ENCODE measurements at places on chromosomes 6 and 20.

GRCh38 chr6:159590835-159591234 is 102.2 kb downstream of the SOD2 start:
- no peak for DNase-seq

- DNase-seq: no peak
Observed at GRCh38 chr6:135493218-135493961, 4.2 kb downstream of the AHI1 start.

DNA sequence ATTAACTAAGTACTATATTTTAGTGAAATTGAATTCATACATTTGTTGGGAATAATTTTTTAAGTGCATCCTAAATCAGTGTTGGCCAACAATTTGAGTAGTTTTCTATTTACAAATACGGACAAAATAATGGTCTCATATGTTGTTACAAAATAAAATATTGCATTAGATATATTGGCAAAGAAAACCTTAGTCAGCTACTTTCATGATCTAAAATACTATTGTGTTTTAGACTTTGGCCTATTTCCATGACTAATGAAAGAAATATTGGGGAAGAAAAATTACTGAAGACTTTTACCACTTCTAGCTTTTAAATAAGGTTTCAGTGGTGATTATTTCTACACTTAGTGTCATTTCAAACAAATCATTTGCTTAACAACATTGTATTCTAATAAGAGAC is 498.0 kb downstream of the KHDRBS2 start:
- DNase-seq: no peak

DNA sequence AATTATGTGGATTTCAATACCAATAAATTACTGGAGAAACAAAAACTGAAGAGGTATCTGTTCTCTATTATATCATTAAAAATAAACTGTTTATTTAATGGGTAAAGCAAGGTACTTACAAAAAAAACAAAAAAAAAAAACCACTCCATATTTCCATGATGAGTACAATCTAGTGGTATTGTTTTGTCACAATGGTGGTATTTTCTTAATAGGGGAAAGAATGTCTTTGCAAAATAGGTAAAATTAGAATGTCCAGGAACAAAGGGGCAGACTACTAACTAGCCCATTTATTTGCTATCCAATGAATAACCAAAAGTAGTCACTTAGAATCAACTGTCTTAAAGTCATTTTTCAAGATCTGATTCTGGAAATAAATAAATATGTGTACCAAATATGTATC is 92.0 kb downstream of the ARHGAP18 start:
- no peak for DNase-seq

DNA sequence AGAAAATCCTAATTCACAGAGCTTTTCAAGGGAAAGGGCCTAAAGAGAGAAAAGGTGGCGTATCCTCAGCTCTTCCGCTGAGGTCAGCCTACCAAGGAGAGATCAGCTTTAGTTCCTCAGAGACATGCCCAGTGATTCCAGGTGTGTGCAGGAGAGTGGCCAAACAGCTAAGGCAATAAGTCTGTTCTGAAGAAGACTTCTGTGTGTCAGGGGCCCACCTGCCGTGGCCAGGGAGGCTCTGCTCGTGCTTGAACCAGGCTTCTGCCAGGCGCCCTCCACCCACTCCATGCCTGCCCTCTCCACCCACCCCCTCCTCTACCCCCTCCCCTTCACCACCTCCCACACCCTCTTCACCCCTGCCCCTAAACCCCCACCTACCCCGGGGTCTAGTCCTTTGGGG is 67.4 kb upstream of the ARMC2 start:
- no peak for DNase-seq

DNA sequence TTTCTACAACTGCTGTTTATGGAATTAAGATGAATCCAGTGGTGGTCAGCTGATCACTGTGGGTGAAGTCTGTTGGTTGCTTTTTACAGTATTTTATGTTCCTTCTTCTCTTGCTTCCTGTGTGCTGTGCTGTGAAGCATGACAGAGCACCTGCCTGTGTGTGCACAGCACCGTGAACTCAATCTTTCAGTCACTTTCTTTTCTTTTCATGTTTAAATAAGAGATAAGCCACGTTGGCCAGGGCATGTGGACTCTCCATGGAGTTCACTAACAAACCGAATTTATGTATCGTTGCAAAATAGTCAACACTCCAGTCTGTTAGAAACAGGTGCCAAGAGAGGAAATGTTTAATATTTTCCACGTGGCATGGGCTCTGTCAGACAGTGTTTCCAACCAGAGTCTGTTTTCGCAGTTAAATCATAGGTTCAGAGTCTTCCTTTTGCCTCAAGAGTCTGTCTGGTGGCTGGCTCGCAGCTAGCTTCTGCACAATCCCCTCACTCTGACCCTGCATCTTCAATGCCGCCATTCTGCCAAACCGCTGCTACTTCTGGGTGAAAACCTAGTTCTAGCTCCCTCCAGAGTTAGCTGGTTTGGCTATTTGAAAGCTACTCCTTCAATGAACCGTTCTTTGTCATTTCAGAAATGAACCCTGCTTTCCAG is 73.2 kb downstream of the QRSL1 start:
- DNase-seq: no peak

- DNase-seq: no peak
Observed at GRCh38 chr6:109477725-109478124, 5.3 kb downstream of the ZBTB24 start.

- DNase-seq: no peak
Observed at GRCh38 chr6:113632220-113632864, 224.8 kb upstream of the MARCKS start.

Data from left forelimb (tissue), 1 donor.